ENCODE measurements at places on chromosomes 3 and 15.

GRCh38 chr3:73029321-73029796 is 32.1 kb upstream of the EBLN2 start:
- DNase-seq, result peak; percentile 96

- no peak for DNase-seq
Measured at GRCh38 chr3:61409638-61410037, 151.7 kb upstream of the PTPRG start.

DNA sequence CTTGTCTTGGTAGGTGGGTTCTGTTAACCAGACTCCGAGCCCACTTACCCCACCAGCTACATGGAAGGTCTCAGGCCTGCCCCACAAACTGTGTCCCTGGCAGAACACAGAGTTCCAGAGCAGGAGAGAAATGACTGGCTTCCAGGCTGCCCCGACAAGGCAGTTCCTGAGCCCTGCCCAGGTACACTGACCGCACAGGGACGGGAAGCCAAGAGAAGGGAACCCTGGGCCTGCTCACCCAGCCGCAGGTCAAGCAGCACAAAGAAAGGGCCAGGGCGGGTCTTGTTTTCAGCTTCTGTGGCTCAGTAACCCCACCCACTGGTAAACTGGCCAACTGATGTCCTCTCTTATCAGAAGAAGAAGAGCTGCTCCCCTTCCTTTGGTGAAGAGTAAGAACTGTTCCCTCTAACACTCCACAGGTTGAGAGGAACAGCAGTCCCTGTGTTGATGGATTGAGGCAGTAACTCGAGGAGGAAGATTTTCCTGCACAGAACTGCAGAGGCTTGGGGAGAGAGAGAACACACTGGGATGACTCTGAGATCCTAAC is 68.4 kb downstream of the CRTC3 start:
- DNase-seq, result no peak

- DNase-seq, result no peak
Measured at GRCh38 chr3:12336099-12336498, 47.2 kb downstream of the PPARG start.

- DNase-seq, result peak; percentile 51
Measured at GRCh38 chr15:69595009-69595791, 142.6 kb downstream of the RPLP1 start.

DNA sequence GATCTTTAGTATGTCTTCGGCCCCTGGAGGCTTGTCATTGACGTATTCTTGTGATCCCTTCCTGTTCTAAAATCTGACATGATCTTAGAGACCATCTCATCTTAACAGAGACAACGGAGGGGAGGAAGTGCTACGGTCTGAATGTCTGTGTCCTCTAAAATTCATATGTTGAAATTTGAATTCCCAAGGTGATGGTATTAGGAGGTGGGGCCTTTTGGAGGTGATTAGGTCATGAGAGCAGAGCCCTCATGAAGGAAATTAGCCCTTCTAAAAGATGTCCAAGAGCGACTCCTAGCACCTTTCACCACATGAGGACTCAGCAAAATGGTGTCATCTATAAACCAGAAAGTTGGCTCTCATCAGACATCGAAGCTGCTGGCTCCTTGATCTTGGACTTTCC is 233.2 kb upstream of the CMC1 start:
- no peak for DNase-seq

DNA sequence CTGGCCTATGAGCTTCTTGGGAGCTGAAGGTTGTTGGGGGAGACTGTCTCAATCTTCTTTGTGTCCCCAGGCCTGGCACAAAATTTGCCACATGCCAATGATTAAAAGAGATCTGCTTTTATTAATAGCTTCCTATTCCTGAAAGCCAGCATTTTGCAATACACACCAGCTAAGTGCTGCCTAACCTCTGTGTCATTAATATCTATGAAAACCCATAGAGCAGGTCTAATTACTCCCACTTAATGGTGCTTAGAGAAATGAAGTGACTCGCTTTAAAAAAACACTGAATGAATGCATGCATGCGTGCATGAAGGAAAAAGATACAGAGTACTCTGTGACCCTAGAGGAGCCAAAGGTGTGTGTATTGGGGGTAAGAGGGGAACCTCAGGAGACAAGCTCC is 55.0 kb downstream of the SLC6A1 start:
- no peak for DNase-seq

GRCh38 chr3:121836064-121836463 is 1.1 kb downstream of the EAF2 start:
- no peak for DNase-seq

DNA sequence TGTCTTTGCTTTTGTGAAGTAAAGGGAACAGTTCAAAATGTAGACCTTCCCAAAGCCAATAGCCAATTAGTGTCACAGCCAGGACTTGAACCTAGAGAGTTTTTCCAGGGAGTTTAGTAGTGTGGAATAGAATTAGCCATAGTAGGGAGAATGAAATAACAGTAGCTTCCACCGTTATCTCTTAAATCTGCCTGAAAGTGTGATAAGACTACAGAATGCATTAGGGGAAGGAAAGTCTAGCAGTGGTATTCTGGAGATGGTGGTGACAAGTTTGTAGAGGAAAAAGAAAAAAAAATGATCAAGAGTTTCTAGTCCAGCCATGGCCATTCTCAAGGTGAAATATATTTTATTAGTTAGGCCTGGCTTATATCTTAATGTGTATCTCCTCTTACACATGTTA is 13.8 kb downstream of the ATP11B start:
- DNase-seq, result no peak

DNA sequence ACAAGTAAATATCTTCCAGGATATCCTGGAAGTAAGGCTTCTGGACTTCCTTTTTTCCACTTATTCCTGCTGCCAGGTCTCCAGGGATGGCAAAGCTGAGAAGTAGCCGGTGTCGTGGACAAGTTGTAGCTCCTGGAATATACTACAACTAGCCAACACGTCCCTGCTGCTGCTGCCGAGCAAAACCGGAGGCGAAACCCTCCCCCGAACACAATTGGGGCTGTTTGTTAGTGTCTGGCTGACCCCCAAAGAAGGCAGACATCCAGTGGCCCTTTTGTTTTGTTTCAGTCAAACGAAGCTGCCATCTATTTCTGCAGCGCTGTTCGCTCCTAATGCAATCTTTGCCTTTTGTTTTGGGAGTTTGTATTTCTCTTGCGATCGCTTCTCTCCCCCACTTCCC is 45.3 kb upstream of the EIF5A2 start:
- DNase-seq, result no peak

GRCh38 chr3:54917862-54918261 is 10.0 kb downstream of the LRTM1 start:
- peak; percentile 43 for DNase-seq

GRCh38 chr15:75061272-75061671 is 37.9 kb downstream of the PPCDC start:
- DNase-seq, result peak; percentile 71

- no peak for DNase-seq
Measured at GRCh38 chr15:39704689-39705088, 78.0 kb downstream of the FSIP1 start.

- DNase-seq, result no peak
Measured at GRCh38 chr3:50503504-50504342, at the start of gene CACNA2D2. Gene CACNA2D2 (minus strand): TSS chr3:50503634. CDS start chr3:50503423, 211 bp downstream.

GRCh38 chr3:5192571-5193365 is 5.3 kb downstream of the EDEM1 start:
- DNase-seq, result no peak

GRCh38 chr3:186691676-186692075 is 25.5 kb upstream of the KNG1 start:
- DNase-seq, result no peak

DNA sequence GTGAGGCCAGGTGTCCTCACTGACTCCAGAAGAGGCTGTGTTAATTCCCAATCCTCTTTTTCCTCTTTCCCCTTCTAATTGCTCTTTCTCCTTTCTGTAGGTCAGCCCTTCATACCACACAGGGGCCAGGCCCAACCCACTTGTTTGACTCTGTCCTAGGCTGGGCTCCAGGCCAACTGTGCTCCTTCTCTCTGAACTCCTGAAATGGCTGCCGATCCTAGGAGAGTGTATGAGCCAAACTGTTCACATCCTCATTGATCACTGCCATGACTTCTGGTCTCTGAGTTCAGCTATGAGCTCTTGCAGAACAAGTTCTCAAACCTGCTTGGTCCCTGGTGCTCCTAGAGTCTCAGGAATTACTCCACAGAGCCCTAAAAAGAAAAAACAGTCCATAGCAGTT is 145.1 kb downstream of the VGLL4 start:
- DNase-seq, result peak; percentile 82

DNA sequence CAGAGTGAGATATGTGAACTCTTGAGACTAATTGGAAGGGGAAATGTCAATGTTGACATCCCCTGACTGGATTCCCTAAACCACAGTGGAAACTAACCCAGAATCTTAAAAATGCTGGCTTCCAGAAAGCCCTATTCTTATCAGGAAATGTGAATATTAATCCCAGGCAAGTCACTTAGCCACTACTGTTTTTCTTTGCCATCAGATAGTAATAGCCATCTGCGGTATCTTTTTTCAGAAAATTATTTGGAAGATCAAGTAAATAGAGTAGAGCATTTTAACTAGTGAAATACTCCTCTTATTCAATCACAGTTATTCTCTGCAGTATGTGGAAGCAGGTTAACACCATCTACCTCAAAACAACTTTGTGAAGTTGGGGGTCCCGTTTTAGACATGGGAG is 318.9 kb downstream of the RORA start:
- DNase-seq, result no peak

GRCh38 chr3:126607214-126607908 is 47.6 kb downstream of the TXNRD3 start:
- DNase-seq, result peak; percentile 81

- DNase-seq, result no peak
Measured at GRCh38 chr15:72057548-72058091, 60.3 kb downstream of the MYO9A start.

DNA sequence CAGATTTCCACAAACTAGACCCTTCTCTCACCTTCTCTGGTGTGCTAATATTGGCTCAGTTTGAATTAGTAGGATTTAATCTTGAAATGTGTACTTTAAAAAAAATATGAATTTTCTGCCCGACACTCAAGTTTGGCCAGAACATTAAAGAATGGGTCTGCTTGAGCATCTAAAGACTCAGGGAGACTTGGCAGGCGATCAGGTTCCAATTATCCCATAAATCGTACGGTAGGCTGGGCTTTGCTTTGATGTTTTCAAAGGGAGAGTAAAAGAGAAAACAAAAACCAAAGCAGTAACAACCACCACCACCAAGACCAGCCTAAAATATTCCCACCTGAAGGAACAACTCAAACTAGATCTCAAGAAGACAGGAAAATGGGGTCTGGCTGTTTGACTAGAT is 230.8 kb downstream of the EBLN2 start:
- DNase-seq, result no peak

- DNase-seq, result no peak
Measured at GRCh38 chr15:41978534-41978933, 6.2 kb upstream of the EHD4 start.

DNA sequence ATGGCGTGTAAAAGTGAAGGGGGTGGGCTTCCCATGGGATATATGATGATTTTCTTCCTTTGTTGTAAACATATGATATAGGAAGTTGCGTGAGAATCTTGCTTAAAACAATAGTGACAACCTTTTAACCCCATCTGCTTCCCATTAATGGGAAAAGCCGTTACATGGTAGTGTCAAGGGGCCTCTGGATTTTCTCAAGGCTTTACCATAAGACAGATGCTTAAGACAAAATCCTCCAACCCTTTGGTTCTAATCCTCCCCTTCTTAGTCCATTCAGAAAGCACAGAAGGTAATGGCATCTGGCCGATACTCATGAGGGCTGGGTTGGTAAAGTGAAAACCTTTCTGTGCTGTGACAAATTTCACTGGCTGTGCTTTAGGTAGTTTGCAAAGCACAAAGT is 25.0 kb downstream of the DPH3 start:
- no peak for DNase-seq

GRCh38 chr15:88083811-88084760 is 172.5 kb downstream of the NTRK3 start:
- DNase-seq, result peak; percentile 13

DNA sequence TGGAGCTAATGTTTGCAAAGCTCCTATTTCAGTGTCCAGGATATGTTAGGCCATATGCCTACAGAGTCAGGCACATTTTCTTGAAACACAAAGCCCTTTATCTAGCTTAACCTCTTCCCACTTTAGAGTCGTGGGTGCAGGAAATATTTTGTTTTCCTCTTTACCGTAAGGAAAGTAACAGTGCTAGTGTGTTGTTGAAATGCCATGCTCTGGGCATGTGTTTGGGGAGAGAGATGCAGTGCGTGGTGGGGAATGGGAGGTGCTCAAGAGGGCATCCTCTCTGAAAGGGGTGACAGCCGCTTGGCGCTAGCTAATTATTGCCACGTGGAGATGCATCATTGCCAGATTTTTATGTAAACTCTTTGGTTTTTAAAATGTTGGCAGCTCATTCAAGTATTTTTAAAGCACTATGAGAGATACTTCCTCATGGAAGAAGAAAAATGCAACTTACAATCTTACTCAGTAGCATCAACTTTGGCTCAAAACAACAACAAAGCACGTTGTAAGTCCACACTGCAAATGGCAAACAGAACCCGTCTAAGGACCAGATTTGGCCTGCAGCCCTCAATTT is 152.6 kb downstream of the LPP start:
- no peak for DNase-seq

DNA sequence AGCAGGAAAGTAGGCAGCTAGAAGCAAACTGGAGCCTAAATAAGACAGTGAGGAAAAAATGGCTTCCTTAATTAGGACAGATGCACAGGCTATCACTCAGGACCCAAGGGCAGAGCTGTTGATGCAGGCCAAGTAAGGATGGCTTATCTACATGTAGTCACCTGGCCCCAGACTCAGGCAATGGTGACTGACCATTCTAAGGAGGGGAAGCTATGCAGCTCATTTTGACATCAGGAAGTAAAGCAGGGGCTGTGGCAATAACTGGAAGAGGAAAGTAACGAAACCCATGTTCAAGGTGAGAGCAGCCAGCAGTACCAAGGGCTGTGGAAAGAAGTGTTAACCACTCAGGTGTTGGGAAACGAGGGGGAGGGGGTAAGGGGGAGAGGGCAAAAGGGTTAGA is 16.2 kb downstream of the ACAD11 start:
- no peak for DNase-seq

GRCh38 chr3:39106851-39107387 is 508 bp downstream of the GORASP1 start:
- peak; percentile 48 for DNase-seq

GRCh38 chr3:23712656-23713559 is 92.8 kb upstream of the UBE2E1 start:
- peak; percentile 93 for DNase-seq

- DNase-seq, result no peak
Measured at GRCh38 chr15:54566654-54567053, 588.4 kb downstream of the UNC13C start.

DNA sequence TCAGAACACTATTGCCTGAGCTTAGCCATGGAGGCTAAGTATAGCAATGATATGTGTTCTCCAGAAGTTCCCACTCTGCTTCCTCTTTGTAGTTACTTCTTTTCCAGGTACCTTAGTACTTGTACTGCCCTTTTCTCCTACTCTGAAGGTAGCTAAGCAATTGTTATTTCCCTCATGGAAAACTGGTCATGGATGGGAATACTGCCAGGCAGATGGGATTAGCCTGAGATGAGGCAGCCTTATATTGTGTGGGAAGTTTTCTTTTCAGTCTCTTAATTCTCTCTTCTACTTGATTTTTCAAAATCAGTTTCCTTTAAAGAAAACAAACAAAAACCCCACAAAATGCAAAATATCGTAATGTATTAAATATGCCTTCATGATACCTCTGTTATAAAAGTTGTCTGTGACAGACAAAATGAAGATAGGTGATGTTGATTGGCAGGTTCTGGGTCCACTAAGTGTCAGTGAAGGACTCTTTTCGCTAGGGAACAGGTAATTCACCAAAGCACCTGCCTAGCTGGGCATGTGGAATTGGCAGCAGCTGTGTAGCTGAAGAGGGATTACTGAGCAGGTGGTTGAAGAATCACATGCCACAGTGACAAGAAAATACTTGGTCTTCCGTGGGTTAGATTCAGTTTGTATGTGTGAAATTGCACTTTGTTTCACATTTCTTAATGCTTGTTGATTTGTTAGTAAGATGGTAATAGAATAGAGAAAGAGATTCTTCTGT is 4.1 kb downstream of the ZNF609 start:
- no peak for DNase-seq

Data from fibroblast of lung (primary cell).